Activated naive CD4-positive, alpha-beta T cell treated with anti-CD3 and anti-CD28 coated beads, Interleukin-2, amount 50 U/mL, for 16 hours (primary cell): ENCODE measurements at places on chromosomes 2 and 18.

DNA sequence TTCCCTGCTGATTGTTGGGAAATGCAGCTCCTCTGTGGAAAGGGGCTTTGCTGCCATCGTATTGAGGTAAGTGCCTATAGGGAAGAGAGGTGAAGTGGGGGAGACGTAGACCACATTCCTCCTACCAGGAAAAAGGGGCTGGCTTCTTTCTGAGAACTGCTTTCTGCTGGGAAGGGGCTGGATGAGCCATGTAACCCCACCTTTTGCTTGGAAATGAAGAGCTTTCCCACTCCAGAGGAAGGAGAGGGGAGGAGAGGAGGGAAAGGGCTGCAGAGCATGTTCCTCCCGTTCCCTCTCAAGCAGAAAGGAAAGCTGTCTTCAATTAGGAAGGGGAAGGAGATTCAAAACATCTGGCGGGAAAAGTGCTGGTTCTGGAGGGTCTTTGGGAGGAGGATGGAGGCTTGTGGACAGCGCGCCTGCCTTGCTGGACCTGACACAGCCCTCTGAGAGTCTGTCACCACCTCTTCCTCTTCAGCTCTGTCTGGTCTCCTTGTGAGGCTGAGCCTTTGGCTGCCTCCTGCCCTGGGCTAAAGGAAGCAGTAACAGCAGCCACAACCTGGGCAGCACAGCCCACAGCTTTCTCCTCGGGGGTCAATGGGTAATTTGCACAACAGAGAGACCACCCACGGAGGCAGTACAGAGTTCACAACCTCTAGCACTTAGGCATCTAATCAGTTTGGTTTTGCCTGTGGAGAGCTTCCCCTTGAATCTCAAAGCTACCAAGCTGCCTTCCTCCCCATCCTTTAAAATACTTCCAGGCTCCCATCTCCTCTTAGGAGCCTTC, 410.0 kb upstream of the TNP1 start:
- no peak for DNase-seq

- no peak for DNase-seq
Measured at GRCh38 chr2:236964291-236964690, 121.4 kb upstream of the COPS8 start.

DNA sequence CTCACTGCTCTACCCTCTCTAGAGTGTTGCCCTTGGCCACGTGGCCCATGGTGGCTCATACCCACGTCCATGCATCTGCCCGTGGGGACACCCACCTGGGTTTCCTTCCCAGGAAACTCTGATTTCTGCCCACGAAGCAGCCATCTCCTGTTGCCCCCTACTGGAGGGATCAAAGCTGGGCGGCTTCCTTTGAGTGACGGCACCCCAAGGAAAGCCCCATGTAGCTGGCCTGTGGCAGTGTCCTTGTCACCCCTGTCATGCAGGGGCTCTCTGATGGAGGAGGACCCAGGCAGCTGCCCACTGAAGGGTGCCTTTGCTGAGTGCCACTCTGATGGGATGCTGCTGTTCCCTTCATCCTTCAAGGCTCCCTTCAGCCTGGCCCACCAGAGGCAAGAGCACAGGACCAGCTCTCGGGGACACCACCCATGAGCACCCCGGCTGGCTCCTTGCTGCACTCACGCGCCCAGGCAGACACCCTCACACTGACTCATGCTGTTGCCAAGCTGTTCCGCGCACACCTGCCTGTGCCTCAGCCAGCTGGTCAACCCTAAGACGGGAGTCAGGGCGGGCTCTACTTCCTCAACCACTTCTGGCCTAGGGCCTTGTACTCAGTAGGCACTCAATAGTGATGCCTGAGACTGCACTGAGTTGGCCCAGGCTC, 101.1 kb downstream of the CTIF start:
- DNase-seq = no peak

DNA sequence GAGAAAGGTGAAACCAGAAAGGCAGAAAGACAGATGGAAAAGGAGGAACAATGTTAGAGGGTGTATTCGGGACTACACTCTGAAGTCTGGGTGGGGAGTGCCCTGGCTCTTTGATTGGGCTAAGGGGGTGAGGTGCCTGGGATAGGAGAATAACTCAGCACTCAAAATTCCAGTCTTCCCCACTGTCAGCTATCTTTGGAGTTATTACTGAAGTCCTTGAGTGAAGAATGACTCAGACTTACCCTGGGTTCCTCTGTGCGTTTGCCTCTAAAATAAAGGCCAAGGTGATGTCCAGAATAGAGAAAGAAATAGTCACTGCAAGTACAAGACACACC, 151.8 kb upstream of the SERPINE2 start:
- DNase-seq = no peak

GRCh38 chr2:11764359-11764758, 17.9 kb downstream of the LPIN1 start:
- no peak for DNase-seq

GRCh38 chr2:168751104-168751740, 51.2 kb upstream of the NOSTRIN start:
- no peak for DNase-seq
